ENCODE measurements at places on chromosomes 6 and 20.

DNA sequence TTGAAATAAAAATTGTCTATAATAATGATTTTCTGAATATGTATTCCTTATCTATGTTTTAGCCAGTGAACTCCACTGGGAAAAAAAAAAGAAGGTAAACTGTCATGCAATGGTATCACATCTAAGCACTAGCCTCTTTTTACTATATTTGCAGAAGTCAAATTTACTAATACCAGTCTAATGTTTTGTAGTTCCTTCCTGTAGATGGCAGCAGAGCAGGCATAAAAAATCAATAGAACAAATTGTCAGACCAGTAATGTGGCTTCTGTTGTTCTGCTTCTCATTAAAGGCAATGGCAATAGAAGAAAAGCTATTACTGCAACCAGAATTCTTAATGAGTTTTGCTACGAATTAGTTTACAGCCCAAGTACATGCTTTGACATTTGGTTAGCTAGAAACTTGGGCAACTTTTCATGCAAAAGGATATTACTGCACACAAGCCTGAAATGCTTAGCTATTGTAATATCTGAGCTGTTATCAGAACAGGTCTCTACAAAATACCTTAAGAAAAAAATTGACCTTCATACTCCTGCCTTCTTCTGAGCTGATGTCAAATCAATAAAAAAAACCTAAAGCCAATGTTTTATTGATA is 476.9 kb downstream of the KHDRBS2 start:
- peak; percentile 59 for DNase-seq

- DNase-seq = no peak
Measured at GRCh38 chr20:56428881-56429280, 16.8 kb downstream of the CASS4 start.

GRCh38 chr6:119979862-119980261 is 630.3 kb upstream of the MAN1A1 start:
- peak; percentile 48 for DNase-seq

DNA sequence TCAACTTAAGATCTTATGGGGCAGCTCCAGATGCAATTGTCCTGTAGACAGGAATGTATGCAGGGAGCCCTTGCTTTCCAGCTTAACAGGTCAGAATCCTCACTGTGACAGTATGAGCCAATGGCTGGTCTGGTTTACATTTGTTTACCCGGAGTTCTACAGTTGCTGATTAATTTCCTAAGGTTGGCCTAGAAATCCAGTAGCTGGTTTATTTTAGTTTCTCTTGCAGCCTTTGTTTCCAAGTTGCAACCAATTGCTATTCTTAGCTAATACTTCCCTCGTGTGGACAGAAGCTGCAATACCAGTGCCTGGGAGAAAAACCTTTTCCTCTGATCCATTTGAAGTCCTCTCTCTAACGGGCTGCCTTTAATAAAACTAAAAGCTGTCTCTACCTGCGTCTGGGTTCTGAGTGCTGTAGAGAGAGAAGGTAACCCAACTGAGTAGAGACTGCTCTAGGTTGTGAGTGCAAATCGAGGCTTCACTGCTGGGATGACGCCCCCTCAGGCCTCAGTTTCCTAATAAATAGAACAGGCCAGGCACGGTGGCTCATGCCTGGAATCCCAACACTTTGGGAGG is 45.9 kb downstream of the ZNF217 start:
- DNase-seq = peak; percentile 66

DNA sequence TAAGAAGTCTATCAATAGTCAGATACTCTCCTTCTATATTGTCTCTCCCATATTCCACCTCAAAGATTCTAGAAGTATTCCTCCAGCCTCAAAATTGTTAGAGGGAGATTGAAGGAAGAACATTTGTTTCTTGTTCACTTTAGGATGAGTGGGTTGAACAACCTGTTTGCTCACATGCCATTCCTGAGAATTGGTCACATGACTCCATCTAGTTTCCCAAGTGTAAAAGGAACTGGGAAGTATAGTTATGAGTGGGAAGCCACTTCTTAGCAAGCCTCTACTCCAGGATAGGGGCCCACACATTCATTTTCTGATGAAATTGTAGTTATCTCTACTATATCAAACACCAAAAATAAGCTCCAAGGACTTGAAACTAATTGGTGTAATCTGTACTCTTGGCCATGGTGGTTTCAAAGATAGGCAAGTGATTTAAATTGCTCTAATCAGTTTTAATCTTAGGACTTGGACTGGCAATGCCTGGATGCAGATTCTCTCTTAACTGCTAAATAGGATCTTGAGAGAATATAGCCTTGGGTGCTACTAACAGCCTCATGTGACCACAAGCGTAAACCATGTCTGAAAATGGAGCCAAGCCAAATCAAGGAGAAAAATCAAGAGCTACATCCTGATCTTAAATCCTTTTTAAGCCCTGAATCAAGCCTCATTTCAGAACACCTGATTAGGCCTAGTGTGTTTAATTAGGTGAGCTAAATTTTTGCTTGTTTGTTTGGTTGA is 758.7 kb upstream of the MAN1A1 start:
- no peak for DNase-seq

DNA sequence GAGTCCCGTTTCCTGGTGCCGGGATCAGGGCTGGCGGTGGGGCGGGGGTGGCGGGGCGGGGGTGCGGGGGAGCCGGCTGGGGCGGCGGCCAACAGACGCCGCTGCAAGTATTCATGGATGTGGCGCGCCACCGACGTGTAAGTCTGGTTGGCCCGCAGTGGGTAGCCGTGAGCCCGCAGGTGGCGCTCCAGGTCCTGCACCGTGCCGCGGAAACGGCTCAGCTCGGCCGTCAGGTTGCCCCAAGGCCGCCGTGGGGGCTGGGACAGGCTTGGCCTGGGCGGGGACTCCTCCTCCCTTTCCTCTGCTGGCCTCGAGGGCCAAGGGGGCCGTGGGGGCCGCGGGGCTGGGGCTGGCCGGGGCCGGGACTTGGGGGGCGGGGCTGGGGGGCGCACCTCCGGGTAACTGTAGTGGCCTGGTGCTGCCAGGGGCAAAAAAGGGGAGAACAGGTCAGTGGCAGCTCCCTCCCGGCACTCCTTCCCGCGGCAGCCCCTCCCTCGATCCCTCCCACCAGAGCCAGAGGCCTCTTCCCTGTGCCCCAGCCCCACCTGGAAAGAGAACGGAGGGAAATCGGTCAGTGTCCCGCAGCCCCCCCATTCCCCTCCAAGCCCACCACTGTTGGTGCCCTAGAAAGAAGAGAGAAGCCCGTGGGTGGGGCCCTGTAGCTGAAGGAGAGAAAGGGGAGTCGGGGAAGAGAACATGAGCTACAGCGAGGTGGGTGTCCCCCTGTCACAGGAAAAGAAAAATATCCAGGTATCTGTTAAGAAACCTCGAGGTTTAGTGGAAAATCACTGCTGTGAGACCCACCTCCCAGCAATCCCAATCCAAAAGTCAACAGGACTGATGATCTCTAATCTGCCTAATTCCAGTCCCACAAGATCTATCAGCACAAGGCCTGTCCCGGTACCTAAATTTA is 21.3 kb downstream of the TNXB start:
- DNase-seq = peak; percentile 76

DNA sequence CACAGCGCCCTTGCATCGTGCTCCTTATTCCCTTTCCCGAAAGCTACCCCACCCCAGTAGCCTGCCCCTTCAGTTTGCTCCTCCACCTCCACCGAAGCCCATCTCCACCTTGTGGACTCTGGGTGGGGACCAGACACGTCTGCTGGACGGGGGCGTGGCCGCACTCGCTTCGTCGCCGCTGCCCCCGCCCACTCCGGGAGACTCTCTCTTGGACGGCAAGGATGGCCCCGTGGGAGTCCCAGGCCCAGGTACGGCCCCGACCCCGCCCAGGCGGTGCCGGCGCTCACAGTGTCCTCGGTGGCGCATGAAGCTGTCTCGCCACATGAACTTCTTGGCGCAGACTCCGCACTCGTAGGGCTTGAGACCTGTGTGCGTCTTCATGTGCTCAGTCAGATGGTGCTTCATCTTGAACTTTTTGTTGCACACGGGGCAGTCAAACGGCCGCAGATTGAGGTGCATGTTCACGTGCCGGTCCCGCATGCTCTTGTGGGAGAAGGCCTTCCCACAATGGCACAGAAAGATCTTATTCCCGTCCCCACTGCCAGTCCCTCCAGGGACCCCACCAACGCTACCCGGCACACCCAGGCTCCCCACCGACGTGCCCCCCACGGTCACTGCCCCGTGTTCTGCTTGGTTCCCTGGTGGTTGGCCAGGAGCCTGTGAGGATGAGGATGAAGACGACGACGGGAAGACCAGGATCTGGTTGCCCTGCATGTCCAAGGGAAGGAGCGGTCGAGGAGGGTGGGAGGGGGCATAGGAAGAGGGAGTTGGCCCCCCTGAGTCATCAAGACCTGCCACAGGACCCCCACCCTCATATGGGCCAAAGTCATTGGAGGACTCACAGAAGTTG is 1.3 kb upstream of the TAPBP start:
- peak; percentile 36 for DNase-seq

DNA sequence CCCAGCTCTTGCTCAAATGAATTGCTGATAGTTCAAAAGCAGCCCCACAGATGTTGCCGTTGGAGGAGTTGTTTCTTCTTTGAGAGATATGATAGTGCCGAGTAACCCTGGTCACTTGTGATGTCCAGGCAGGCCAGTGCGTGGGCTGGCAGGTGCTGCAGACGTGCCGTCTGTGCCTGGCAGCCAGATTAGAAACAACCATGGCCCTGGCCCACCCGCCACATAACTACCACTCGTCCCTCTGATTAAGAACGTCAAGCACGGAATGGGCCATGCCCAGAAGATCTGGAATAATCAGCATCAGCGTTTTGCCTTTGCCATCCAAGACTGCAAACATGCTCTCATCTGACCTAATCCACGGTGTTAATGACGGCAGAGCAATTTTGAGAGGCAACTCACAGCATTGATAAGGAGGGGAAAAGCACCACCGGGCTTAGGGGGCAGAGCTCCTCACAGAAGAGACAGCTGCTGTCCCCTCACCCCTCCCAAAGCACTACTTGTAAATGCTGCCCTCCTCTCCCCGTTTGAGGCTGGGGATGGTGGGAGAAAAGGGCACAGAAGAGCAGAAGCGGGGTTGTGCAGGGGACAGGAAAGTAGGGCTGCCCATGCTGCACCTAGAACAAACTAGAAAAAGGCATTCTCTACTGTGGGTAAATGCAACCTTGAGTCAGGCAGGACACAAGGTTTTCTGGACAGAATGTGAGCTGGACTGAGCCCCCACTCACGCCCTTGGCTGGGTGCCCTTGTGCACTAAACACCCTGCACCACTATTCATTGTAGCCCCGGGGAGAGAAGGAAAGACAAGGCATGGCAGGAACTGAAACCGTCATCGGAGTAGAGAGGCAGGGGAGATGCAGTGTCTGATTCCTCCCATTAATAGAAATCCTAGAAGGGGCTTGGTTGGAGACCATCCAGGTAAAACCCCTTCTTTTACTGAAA is 5.3 kb upstream of the CPNE5 start:
- no peak for DNase-seq

DNA sequence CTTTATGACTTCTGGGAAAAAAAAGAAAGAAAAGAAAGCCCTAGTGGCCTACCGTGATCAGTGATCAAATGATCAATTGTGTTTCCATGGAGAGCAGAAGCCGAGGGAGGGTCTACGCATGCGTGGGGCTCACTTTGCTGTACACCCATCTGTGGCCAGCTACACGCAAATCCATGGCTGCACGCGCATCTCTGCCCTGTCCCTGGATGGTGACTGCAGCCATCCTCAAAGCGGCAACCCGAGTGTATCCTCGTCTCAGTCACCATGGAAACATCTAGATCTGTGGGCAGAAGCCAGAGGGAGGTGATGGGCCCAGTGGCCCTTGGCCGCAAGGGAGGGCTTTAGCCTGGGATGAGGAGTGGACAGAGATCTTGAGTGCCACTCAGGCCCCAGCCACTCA is 785 bp upstream of the ULBP3 start:
- DNase-seq = no peak

DNA sequence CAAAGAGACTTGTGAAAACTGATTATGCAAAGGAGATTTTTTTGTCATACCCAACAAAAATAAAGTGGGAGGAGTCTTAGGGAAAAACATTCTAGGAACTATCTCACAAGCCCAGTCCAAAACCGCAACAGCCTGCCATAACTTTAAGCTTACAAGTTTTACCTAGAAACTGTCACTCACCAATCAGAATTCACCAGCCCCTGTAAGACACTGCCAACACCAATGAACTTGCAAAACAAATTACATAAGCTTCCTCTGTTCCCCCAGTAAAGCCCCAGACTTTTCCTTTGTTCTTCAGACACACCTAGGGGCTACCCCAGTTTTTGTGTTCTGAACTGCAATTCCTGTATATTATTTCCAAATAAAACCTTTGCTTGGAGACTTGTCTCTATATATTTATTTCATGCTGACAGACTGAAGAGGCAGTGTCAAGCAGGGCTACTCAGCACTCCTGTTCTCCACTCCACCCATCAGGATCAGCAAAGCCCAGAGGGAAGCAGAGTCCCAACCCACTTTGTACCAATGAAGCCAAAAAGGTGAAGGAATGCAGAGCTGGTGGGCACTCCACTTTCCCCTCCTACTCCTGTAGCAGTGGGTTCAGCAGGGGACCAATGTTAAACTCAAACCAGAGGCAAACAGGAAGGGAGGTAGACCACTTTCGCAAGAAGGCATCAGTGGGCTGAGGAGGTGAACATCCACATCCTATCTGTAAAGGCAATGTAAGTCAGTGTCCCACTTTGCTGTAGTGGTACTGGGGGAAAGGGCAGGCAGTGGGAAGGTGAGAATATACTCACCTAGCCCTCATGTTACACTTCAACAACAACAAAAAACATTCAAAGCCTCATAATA is 142.5 kb upstream of the RUNX2 start:
- no peak for DNase-seq

GRCh38 chr6:22147921-22148776 is 148.7 kb downstream of the PRL start:
- DNase-seq = no peak

DNA sequence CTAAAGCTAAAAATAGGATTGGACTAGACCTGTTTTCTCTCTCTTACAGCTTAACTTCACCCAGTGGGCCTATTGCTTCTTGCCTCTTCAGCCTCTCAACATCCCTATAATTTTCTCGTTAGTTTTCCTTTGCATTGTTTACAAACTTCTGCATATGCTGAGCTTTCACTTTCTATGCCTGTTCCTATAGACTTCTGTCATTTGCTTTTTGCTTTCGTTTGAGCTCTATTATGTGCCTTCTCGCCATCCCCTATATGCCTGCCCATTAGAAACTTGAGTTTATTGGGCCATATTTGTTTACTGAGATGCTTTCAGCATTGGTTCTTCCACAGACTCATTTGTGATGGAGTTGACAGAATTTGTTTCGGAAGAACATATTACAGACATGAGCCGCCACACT is 40.9 kb downstream of the NCOA7 start:
- DNase-seq = no peak

- DNase-seq = no peak
Measured at GRCh38 chr6:115612216-115612615, 448.5 kb downstream of the FRK start.

GRCh38 chr6:118812970-118813369 is 81.0 kb upstream of the ASF1A start:
- no peak for DNase-seq

DNA sequence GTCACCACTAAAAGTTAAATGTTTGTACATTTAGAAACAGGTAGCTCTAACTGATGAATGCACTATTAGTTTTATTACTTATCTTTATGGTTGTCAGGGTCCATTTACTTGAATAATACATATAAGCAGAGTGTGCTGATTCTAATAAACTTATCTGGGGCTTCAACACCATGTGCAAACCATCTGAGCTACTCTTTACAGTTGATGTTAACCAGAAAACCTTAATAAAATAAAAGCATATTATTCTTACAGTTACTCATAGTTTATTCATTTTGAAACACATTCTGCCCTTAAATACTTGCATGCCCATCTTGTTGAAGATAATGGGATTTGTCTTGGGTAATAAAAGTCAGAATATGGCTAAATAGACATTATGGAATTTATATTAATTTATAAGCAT is 1042.2 kb downstream of the EPHA7 start:
- no peak for DNase-seq
